ENCODE measurements at places on chromosomes 11 and 22.
A peak's percentile ranks its signal among the peaks of the same experiment; 100 is the strongest.

DNA sequence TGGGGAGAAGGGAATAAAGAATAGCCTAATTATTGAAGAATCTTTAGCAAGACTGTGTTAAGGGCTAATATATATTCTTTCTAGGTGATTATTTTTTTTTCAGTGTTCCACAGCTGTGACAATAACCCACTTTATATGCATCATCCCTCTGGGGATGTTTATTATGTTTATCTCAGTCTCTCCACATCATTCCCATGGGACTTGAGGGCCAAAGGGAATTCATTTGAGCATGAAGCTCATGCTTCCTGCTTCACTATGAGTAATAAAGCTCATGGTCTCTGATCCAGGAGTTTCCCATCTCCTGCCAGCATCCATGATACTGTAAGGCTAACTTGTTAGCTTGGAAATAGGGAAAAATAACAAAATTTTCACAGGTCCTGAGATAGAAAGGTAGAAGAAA, 1888.4 kb downstream of the LRRC4C start:
- no peak for DNase-seq

DNA sequence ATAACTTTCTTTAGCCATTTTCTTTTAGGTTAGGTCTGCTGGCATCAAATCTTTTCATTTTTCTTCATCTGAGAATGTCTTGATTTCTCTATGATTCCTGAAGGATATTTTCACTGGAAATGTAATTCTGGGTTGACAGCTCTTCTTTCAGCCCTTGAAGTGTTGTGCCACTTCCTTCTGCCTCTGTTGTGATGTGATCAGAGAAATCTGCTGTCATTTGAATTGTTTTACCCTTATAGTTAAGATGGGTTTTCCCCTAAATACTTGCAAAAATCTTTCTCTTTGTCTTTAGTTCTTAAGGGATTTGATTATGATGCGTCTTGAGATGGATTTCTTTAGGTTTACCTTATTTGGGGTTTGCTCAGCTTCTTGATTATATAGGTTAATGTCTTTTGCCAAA, 23.0 kb downstream of the USP47 start:
- no peak for DNase-seq

- no peak for DNase-seq
These were observed 16.1 kb upstream of the MYRF start for GRCh38 chr11:61736310-61736709.

DNA sequence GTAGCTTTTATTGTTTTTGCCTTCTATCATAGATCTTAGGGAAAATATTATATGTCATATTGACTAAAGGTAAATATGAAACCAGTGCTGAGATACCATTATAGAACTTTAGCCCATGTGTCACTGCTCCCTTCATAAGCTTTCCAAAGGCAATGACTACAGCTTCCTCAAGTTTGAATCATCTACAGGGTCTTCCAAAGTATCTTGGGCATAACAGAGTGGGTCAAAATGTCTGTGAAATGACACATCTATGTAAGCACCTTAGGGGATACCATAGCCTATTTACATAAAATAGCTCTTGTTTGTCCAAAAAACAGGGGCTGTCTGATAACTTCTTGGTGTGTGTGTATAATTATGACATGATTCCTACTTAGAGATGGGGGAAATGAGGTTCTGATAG, 52.5 kb downstream of the RELT start:
- no peak for DNase-seq

DNA sequence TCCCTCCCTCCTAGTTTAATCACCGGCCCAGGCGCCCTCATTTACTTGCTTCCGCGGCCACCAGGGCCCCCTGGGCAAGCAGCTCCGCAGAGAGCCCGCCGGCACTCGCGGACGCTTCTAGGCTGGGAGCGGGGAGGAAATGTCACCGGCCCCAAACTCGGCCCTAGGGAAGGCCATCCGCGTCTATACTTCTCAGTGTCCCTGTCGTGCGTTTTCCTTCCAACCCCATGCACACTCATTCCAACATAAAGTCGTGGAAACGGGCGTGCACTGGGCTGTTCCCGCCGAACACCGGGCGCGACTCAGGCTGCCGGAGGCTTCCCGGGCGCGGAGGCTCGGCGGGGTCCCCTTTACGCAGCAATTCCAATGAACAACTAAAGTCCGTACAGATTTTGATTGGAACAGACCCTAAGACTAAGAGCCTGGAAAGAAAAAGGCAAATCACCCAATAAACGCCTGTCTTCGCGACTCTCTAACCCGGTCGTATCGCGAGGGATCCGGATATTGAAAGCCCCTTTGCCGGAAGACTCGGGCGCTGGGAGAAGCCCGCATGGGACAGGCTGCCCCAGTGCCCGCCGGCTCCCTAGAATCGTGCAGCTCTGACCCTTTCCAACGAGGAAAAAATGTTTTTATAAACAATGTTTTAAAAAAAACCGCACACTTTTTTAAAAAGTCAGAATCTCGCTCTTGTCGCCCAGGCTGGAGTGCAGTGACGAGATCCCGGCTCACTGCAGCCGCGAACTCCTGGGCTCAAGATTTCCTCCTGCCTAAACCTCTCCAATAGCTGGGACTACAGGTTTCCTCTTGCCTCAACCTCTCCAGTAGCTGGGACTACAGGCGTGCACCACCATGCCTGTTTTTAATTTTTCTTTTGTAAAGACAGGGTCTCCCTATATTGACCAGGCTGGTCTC, 1.3 kb upstream of the BARX2 start:
- DNase-seq, result no peak

GRCh38 chr11:73295241-73295995, 12.7 kb upstream of the ARHGEF17 start:
- peak; percentile 52 for DNase-seq

- no peak for DNase-seq
These were observed 131.2 kb downstream of the ZNF280B start for GRCh38 chr22:22377335-22377734.

- DNase-seq, result no peak
These were observed 18.6 kb downstream of the ATM start for GRCh38 chr11:108241330-108242037.

DNA sequence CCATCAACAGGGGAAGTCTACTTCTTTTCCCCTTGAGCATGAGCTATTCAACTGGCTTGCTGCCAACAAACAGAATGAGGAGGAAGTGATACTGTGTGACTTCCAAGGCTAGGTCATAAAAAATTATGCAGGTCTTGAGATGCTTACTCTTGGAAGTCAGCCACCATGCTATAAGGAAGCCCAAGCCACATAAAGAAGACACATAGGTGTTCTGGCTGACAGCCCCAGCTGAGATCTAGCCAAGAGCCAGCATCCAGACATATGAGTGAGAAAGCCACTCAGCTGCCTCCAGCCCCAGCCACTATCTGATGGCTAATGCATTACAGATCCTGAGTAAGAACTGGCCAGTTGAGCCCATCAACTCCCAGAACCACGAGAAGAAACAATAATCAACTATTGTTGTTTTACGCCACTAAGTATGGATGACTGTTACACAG, 31.0 kb upstream of the PPP2R1B start:
- DNase-seq, result peak; percentile 31

GRCh38 chr11:18312012-18312411, 9.9 kb downstream of the HPS5 start:
- DNase-seq, result peak; percentile 62

GRCh38 chr11:11306855-11307254, 46.2 kb downstream of the CSNK2A3 start:
- DNase-seq, result no peak

- DNase-seq, result no peak
These were observed 1074.1 kb downstream of the JRKL start for GRCh38 chr11:97463891-97464290.

DNA sequence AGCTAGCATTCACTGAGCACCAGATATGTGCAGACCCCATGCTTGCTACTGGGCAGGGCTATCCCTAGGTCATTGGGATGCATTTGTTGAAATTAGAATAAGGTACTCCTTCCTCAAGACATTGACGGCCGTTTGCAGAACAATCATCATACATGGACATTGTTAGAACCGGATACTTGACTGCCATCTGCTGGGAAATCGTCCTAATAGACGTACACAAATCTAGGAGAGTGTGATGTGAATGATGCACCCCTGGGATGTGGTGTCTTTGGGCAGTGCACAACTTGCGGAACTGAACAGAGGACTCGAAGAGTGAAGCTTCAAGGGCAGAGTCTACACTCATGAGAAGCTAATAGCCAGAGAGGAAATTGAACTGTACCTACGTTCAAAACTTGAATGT, 35.9 kb downstream of the MYO18B start:
- peak; percentile 38 for DNase-seq

GRCh38 chr11:126604461-126604860, 249.0 kb downstream of the ST3GAL4 start:
- no peak for DNase-seq

DNA sequence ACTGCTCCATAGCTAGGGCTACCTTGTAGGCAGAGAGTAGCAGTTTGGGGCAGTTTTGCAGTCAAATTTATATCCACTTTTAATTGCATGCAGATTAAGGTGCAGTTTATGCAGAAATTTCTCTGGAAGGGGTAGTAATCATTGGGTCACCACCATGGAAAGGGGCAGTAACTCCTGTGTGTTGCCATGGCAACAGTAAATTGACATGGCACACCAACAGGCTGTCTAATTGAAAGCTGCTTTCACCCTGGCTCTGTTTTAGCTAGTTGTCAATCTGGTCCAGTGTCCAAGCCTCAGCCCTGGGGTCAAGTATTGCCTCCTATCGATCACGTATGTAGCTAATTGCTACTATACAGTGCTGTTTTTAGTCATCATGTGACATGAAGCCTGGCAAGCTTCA, 786.1 kb upstream of the CNTN5 start:
- DNase-seq, result no peak

- DNase-seq, result peak; percentile 96
These were observed 25.0 kb downstream of the SWAP70 start for GRCh38 chr11:9688716-9689511.

- peak; percentile 66 for DNase-seq
These were observed 12.0 kb downstream of the BRSK2 start for GRCh38 chr11:1401656-1402221.

DNA sequence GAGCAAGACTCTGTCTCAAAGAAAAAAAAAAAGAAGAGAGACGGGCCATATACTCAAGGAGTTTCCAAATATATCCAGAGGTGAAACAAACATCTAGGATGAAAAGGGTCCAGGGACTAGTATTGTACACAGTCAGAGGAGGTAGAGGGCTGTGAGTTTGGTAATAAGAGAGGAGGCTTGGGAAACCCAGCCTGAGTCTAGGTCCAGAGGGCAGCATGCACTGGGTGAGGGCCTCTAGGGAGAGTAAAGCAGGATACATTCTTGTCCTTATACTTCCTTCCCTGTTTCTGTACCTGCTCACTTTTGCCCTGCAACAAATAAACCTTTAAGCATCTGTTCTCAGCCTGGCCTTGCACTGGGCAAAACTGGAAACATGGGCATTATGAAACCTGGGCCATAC, 31.5 kb downstream of the STIM1 start:
- no peak for DNase-seq

DNA sequence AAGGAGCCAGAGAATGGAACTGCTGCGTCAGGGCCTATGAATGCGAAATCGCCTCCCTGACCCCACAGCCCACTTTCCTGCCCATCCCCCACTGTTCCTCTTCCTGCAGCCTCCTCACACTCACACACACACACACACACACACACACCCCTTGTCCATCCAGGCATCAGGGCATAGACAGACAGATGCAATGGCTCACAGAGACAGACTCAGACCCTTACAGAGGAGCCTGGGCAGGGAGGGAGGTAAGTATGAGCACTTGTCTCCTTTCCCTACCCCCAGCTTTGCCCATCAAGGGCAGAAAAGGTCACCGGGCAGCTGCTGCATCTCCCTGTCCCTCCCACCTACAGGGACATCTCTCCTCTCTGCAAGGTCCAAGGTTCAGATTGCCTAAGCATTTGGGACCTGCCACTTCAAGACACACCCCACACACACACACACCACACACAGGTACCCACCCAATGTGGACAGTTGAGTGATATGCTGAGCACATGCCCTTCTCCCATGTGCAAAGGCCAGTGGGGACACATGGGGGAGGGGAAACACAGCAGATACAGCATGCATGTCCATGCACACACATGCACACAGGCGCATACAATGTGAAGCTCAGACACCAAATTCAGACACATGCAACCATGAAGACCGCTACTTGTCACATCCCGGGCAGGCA, 2.0 kb upstream of the NRXN2 start:
- no peak for DNase-seq

- no peak for DNase-seq
These were observed 172.7 kb downstream of the LRRC4C start for GRCh38 chr11:41286751-41287150.

GRCh38 chr11:33451364-33451763, 194.2 kb downstream of the HIPK3 start:
- no peak for DNase-seq

GRCh38 chr11:536841-537621, at the start of gene LRRC56:
TSS of gene LRRC56 (plus strand) at chr11:537527. CDS start at chr11:540685, 3,158 bp downstream.
- no peak for DNase-seq

- DNase-seq, result no peak
These were observed 8.8 kb upstream of the OR9I1 start for GRCh38 chr11:58134151-58134550.

- DNase-seq, result no peak
These were observed 68.7 kb upstream of the AMPD3 start for GRCh38 chr11:10386361-10386760.

DNA sequence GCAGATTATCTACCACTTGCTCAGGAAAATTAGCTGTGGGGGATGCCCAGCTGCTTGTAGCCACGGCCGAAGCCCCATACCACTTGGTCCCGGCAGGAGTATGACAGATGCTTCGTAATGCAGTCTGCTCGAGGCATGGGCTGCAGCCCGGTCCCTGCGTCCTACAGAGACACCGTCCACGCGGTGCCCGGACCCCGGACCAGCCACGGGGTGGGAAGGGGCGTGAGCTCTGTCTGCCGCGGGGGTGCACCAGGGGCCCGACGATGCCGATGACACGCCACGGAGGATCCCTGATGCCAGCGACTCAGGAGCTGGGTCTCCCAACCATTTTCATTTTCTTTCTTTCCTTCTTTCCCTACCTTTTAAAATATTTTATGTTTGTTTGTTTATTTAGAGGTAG, 30.0 kb downstream of the SLC25A17 start:
- DNase-seq, result no peak

GRCh38 chr22:27022896-27023361, 365.5 kb downstream of the MIAT start:
- no peak for DNase-seq

GRCh38 chr11:114397349-114397982, 2.8 kb downstream of the C11orf71 start:
- DNase-seq, result peak; percentile 92

DNA sequence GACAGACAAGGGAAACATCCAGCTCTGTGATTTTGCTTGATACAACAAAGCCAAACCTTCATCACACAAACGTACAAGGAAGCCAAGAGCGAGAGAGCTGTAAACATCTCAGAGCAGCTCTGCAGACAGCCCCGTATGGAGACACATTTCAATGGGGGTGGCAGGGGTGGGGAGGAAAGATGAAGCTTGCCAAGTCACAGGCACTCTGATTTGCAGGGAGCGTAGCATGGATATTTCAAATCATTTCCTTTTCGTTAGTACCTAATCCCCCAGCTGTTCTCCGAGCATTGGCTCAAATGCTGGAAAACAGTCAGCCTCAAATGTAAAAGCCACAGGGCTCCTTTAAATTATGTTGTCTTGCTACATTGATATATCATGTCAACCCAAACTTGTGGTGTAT, 458.9 kb upstream of the CADM1 start:
- no peak for DNase-seq
